ENCODE measurements at places on chromosomes 3 and 15.

DNA sequence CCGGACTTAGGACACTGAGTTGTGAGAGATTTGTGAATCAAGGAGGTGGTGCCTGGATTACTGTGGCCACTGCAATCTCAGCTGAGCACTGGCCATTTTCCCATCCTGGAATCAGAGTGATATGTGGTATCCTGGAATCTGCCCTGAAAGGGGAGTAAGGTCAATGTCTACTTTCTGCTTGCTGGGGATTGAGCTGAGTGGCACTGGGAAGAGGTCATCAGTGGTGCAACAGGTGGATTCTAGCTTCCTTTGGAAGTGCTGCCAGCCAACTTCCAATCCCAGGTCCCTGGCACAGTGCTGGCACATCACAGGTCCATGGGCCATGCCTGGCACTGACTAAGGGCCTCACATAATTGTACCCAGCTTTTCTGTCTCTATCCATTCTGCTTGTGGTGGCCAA is 20.6 kb upstream of the TSEN2 start:
- ATAC-seq = no peak

DNA sequence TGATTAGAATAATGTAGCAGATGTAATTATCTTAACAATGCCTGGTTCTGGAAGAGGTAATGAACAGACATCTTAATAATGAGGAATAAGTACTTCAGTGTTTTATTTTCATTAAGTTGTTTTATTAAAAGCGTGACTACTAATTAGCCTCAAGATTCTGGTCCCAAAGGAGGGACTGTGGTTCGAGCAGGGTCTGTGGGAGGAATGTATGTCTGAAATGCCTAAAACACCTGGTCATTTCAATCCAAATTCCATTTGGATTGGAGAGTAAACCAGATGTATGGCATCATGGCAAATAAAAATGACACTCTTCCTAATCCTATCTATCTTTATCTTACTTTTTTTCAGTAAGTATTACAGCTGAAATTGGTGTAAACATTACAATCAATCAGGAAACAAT is 243.2 kb downstream of the PDZRN3 start:
- no peak for ATAC-seq

DNA sequence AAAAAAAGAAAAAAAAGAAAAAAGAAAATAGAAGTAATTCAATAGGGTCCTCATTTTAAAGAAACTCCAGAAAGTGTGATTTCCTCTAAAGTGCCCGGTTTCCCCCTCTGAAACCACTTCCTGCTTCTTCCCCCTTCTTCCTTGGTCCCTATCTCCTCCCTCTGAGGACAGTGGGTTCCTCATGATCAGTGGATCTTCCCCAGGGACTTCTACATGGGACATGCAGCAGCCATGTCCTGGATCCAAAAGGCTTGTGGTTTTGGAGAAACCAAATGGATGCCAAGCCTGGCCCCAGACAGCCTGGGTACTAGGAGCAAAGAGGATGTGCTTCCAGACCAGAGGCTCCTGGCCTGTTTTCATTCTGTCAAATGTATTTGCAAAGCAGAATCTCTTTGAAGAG is 26.6 kb upstream of the SMAD6 start:
- no peak for ATAC-seq

DNA sequence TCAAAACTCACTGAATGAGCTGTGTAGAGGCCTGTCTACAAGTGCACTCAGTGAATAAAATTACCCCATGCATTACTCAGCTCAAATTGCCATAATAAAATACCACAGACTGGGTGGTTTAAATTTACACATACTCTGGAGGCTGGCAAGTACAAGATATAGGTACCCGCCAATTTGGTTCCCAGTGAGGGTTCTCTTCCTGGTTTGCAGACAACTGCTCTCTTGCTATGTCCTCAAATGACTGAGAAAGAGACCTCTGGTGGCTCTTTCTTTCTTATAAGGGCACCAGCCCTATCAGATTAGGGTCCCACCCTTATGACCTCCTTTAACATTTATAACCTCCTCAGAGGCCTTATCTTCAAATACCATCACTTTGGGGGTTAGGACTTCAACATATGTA is 237.0 kb downstream of the CPNE4 start:
- no peak for ATAC-seq

GRCh38 chr3:24530471-24530870 is 35.8 kb upstream of the THRB start:
- ATAC-seq = no peak

- no peak for ATAC-seq
These were observed 719.6 kb downstream of the AGBL1 start for GRCh38 chr15:86799226-86799625.

- ATAC-seq = no peak
These were observed 10.1 kb upstream of the CAMK1 start for GRCh38 chr3:9779721-9780457.

DNA sequence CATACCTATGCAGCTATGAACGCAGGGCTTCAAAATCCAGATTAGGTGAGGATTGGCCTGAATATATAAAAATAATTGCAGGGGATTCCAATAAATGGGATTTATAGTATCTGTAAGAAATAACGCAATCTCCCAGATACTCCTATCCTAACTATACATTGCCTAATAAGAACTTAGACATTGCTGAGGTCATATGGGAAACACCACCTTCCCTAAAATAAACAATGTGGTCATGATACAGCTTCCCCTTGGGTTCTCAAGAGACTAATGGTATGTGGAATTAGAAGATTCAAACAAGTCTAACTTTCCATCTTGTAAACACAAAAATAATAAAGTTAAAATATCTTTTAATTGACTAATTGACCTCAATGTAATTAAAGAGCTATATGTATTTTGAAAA is 28.2 kb downstream of the UBE3A start:
- no peak for ATAC-seq

- ATAC-seq = no peak
These were observed 34.8 kb downstream of the EHD4 start for GRCh38 chr15:41937568-41937923.

- no peak for ATAC-seq
These were observed 81.7 kb downstream of the BTD start for GRCh38 chr3:15683253-15683652.

DNA sequence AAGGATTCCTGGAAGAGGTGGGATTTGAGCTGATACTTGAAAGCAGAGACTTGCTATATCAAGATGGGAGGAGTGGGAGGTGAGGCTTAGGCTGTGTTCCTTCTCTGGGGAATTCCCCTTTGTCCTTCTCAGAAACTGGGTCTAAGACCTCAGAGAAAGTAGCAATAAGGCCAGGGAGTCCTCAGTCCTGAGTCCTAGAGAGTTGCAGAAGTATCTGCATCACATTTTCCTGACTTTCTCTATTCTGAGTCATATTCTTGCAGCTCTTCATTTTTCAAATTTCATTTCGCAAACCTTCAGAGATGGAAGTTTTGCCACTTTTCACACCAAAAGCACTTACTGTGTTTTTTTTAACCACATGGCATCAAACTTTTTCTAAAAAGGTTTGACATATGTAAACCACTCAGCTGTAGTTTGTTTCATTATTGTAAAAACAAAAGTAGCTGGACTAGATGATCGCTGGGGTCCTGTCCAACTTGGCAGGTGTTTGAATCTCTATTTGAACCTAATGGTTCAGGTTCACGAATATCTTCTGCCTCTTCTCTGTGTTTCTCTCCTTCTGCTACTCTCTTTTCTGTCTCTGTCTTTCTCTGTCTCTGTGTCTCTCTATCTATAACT is 21.3 kb downstream of the COLQ start:
- no peak for ATAC-seq

DNA sequence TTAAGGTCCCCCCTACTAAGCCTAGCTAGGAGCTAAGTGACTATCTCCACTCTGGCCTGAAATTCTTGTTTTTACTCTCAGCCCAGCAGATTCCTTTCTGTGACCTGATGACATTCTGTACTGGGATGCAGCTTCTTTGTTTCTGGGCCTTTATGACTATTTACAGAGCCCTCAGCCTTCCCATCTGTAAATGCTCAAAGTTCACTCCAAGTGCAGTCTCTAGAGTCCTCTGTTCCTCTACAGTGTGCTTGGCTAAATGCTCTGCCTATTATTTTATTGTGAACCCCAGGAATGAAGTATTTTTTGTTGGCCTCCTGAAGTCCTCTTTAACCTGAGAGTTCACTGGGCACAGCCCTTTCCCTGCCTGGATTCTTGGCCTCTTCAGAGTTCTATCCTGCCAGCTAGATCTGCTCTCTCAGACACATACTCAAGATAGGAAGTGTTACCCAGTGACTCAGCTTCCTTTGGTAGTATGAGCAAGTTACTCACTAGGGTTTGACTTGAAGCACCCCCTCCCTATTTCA is 278.1 kb upstream of the P2RY1 start:
- no peak for ATAC-seq

Measured in motor neuron (in vitro differentiated cells).